Activated CD8-positive, alpha-beta memory T cell treated with anti-CD3 and anti-CD28 coated beads, Interleukin-2, amount 50 U/mL, for 4 hours (primary cell): ENCODE measurements at places on chromosomes 12 and 14.

DNA sequence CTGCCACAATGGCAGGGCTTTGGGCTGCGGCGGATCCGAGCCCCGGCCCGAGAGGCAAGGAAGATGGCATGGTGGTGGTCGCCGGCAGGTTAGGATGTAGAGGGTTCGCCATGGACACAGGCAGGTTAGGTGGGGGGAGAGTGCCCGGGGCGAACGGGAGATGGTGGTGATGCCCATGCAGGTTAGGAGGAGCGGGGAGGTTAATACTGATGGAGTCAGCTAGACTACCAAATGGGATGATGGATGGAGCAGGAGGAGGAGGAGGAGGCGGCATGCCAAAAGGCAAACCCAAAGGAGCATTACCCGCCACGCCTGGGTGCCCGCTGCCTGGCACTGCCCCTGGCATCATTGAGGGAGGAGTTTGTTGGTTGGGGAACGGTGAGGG is 6.2 kb downstream of the MYL6 start:
- DNase-seq: no peak

DNA sequence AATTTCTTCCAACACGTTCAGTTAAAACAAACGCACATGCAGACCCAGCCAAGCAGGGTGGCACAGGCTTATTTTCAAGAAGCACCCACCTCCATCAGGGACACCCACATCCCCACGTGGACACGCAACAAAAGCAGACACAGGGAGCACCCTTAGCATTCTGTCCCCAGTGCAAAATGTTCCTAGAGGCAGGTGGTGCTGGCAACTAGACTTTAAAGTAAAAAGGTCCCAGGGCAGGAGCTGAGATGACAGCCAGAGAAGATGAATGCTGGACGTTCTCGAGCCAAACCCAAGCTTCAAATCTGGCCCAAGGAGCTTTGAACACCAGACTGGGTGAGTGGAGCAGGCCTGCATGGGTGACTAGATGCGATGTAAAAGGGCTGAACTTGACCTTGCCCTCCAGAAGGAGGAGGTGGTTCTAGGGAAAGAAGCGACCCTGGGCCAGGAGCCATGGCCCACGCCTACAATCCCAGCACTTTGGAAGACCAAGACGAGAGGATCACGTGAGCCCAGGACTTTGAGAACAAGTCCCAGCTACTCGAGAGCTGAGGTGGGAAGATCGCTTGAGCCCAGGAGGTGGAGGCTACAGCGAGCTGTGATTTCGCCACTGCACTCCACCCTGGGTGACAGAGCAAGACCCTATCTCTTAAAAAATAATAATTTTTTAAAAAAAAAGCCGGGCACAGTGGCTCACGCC is 47.3 kb downstream of the KDM2B start:
- no peak for DNase-seq

GRCh38 chr14:105733081-105734065 is 207.0 kb downstream of the TMEM121 start:
- no peak for DNase-seq

DNA sequence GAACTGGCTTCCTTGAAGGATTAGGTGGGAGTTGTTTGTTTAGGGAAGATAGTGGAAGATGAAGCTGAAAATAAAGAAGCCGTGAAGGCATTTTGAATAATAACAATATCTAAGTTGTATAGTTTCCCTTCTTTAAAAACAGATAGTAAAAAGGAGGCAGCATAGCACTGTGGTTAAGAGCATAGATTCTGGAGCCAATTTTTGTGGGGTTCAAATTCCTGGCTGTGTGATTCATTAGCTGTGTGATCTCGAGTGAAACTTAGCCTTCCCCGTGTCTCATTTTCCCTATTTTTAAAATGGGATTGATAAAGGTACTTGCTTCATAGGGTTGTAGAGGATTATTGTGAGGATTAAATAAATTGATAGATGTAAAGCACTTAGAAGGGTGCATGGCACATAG is 104.5 kb downstream of the MYRFL start:
- DNase-seq: no peak

DNA sequence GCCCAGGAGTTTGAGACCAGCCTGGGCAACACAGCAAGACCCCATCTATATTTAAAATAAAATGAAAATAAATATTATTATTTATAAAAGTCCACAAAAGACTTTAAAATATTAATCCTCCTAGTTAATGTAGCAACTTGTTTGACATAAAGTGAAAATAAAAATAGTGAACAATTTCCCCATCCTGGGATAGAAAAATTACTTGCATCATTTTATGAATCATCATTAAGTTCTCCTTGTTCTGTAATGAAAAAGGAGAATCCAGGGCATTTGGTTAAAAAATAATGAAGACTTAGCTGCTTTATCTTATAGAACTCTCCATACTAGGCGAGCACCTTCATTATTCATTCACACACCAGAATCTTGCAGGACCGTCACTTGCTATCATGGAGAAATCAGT is 66.1 kb downstream of the ELK3 start:
- no peak for DNase-seq

DNA sequence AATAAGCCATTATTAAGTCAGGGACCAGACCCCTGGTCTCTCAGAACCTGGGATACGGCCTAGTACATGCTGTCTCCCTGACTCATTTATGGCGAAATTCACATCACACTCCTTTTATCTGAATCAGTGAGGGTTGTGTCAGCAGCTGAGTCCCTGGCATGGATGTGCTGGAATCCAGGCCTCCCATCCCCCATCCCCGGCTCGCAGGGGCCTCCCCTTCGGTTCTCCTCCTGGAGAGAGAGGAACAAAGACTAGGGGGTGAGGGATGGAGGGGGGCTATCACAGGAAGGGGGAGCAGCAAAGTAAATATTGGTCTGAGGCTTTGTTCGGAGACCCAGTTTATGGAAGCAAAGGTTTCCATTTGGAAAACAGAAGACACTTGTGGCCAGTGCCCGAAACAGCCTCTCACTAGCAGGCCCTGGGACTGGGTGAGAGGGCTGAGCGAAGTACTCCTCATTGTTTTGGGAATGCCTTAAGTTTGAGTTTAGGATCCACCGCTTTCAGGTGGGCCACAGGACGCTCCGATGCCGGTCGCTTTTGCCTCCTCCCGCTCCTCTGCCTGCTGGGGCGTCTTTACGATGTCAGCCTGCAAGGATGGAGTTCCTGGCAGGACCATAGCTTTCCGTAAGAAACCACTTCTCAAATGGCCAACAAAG is 145.0 kb downstream of the PRKCH start:
- DNase-seq: no peak

DNA sequence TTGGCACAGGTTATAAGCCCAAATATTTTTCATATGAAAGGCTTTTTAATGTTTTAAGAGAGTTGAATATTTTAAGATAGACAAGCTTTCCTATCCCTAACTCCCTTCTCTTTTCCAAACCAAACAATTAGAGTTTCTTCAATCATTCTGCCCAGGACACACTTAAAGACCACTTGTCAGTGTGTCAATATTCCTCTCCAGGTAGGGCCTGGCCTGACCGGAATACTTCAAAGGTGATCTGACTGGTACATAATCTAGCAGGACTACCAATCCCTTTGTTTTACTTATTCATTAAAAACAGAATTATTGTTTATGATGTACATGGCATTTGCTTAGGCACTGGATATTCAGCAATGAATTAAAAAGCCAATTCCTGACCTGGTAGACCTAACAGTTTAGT is 24.2 kb upstream of the SNRPF start:
- DNase-seq: no peak

DNA sequence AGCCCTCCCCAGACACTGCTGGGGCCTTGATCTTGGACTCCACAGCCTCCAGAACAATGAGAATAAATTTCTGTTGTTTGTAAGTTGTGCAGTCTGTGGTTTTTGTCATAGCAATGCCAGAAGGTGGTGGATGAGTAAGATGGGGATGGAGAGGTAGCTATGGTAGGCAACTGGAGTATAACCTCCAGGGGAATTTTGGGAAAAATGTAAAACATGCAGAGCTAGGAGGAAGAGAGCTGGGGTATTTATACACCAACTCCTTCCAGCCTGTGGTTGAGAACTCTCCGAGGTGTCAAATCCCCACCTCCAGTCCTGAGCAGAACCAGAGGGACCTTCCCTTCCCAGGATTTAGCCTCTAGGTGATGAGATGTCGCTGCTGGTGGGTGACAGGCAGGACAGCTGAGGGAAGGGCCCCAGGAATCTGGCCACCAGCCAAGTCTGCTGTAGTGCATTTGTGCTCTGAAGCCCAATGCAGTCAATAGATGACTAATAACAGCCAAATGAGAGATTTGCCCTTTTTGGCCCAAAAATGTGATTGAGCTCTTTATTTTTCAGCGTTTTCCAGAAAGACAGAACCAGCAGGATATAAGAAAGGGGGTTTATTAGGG is 19.1 kb upstream of the CEP170B start:
- no peak for DNase-seq

- no peak for DNase-seq
Observed at GRCh38 chr14:65054471-65055085, 47.7 kb downstream of the MAX start.

GRCh38 chr14:61652526-61653262 is 42.6 kb upstream of the HIF1A start:
- DNase-seq: no peak

- DNase-seq: peak; percentile 20
Observed at GRCh38 chr14:95515080-95515489, 1.4 kb downstream of the SYNE3 start.

- no peak for DNase-seq
Observed at GRCh38 chr14:88895116-88895515, 70.7 kb downstream of the TTC8 start.

GRCh38 chr12:95796225-95796981 is 5.8 kb upstream of the NTN4 start:
- no peak for DNase-seq
